K562 (cell line): ENCODE measurements at places on chromosomes 7 and 10.
A peak's percentile ranks its signal among the peaks of the same experiment; 100 is the strongest.

GRCh38 chr10:111289461-111289860 is 212.6 kb downstream of the ADRA2A start:
- no peak for DNase-seq

GRCh38 chr10:8306685-8307364 is 252.3 kb downstream of the GATA3 start:
- DNase-seq: no peak

GRCh38 chr7:158977981-158978380 is 121.6 kb downstream of the DYNC2I1 start:
- DNase-seq: no peak

DNA sequence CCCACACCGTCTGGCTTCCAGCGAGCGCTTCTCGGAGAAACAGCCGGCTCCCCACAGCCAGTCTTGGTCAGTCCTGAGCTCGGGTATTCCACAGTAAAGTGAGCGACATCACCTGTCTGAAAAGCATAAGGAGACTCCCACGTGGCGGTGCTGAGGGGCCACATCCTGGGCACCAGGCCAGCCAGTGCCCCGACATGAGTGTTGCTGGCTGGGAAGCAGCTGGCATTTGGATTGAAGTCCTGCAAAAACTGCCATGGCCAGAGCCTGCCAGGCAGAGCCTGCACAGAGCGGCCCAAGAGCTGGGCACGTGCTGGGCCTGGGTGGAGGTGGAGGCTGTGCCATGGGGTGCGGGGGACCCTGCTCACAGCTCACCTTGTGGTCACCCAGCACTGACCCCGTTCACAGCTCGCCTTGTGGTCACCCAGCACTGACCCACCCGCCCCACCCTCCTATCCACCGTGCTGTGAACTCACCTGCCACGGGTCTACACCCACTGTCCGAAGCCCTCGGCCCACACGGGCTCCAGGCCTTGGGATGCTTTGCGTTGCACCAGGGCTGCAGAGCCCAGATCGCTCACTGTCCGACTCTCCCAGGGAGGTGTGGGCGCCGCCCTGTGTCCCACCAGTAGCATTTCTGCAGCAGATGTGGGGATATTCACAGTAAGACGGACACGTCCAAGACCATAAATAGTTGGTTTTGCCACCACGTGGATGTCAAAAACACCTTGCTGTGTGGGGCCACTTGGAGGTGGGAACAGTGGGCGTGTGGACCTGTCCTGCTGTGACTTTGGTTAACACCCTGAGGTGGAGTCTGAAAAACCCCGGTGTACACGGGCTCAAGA is 48.8 kb downstream of the PITRM1 start:
- DNase-seq: no peak

GRCh38 chr7:2497500-2498336 is 21.5 kb upstream of the GRIFIN start:
- no peak for DNase-seq

DNA sequence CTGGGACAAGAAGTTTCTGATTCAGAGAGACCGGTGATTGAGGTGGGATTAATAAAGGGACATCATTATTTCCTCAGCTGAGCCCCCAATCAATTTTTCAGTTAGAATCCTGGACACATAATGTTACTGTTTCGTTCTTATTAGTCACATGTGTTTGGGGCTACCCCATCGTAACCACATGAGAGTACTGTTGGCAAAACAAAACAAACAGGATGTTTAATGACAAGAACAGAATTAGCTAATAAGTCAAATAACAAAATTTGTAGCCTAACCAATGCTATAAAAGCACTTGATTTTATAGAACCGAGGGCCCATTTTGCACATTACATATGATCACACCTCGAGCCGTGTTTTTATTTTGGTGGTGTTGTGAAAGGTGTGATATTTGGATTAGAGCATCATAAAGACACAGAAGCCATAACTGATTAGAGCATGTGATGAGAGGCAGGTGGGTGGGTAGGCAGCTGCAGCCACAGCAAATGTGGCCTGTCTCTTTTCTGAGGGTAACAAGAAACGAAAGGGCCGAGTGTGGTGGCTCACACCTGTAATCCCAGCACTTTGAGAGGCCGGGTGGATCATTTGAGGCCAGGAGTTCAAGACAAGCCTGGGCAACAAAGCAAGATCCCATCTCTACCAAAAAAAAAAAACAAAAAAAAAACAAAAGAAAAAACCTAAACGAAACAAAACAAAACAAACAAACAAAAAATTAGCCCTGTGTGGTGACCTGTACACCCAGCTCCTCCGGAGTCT is 1.8 kb upstream of the VWC2 start:
- no peak for DNase-seq

GRCh38 chr10:110103921-110104461 is 96.2 kb downstream of the ADD3 start:
- no peak for DNase-seq

DNA sequence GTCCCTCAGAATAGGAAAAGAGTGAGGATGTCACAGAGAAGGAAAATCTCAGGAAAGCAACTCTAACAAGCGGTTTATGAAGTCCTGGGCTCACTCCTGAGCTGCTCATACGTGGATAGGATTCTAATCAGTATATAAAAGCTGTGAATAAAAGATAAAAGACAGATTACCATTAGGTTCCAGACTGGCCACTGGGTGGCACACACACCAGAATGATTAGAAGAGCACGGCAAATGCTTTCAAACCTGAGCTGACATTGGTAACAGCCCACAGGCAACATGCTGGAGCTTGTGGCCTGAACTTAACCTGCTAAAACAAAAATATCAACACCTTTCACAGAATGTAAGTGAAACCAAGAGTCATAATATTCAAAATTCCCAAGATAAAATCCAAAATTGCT is 370.8 kb downstream of the GRID1 start:
- peak; percentile 32 for DNase-seq

GRCh38 chr10:61701706-61702105 is 39.0 kb downstream of the CABCOCO1 start:
- DNase-seq: no peak

DNA sequence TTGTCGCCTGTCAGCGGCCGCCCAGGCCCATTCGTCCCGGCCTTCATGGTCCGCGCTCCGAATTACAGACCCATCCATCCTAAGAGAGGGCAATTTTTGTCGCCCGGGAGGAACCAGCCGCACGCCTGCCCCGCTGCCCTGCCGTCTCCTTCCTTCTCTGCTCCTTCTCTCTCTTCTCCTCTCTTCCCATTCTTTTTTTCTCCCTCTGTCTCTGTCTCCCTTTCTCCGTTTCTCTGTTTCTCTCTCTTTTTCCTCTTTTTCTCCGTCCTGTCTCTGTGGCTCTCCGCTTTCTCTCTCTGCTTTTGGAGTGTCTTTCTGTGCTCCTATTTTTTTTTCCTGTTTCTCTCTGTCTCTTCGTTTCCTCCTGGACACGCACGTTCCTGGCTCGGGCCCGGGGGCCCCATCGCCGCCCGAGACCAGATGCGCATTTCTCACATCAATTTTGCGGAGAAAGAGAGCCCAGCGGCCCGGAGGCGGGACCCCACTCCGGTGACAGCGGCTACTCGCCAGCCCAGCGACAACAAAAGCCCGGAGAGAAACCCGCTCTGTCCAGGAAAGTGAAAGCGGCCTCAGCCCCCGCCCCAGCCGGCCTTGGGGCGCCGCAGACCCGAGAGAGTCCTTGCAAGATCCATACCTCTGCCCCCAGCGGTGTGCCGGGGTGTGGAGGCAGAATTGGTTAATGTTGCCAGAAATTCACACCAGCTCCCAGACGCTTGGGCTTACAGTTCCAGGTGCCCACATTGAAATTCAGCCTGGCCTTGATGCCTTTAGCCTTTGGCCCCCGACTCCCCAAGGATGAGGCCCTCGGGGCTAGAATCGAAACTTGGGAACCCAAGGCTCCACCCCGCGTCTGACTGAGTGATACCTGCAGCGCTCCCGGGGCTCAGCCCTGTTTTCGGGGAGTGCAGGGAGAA is 4.1 kb downstream of the LBX1 start:
- no peak for DNase-seq

- no peak for DNase-seq
Observed at GRCh38 chr10:88755753-88756152, 4.1 kb upstream of the LIPN start.

- no peak for DNase-seq
Observed at GRCh38 chr7:110921595-110922151, 169.3 kb upstream of the LRRN3 start.

- DNase-seq: no peak
Observed at GRCh38 chr10:54772468-54773122, 28.4 kb downstream of the PCDH15 start.

DNA sequence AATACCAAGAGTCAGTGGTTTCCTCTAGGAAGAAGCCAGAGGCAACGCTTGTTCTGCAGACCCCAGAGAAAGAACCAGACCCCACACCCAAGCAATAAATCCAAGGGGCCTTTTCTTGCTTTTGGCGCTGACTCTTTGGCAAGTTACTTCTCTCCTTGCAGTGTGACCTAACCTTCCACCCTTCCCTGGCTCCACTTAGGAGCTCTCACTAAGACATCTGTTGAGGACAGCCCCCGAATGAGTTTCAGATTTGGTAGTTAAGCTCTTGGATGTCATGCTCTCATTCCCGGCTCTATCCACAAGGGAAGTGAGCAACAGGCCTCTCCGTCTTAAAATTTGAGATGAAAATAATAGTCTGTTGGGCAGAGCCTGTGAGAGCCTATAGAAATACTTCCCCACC is 50.6 kb upstream of the FAM204A start:
- no peak for DNase-seq

GRCh38 chr7:46007990-46008643 is 87.0 kb upstream of the IGFBP3 start:
- DNase-seq: no peak

DNA sequence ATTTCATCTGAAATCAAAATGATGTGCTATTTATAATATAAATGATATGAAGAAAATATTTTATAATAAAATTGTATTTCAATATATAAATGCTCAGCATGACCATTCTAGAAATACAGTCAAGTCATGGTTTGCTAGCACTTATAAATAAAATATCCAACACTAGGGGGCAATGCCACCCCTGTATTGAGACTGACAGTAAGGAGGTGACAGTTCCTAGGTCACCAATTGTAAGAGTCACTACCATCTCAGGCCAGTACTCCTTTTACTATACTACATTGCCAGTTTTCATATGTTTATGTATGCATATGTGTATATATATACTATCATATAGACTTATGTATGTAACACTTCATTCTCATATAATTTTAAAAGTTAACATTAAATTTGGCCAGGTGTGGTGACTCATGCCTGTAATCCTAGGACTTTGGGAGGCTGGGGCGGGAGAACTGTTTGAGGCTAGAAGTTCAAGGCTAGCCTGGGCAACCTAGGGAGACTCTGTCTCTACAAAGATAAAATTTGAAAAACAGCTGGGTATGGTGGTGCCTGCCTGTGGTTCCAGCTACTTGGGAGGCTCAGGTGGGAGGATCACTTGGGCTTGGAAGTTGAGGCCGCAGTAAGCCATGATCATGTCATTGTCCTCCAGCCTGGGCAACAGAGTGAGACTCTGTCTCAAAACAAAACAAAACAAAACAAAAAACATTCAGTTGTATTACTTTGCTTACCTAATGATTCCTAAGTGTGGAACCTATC is 2.4 kb upstream of the CNOT4 start:
- peak; percentile 91 for DNase-seq

DNA sequence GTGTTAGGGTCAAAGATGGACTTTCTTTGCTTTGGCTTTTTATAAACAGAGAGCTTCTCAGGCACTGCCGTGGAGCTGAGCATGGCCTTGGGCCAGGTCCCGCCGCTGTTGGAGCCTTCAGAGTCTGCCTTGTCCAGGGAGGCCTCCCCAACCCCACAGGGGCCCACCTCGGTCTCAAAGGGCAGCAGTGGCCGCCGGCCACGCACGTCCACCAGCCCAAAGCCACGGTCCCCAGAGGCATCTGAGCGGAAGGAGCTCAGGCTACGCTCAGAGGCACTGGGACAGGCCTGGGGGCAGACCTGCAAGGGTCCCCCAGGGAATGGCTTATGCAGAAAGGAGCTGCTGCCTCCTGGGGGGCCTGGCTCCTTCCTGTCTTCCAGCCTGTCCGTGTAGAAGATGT is 105.0 kb downstream of the DLG5 start:
- no peak for DNase-seq
